ENCODE measurements at places on chromosomes 5 and 9.

GRCh38 chr5:141491323-141492167 is 2.7 kb downstream of the PCDHGC5 start:
- H3K27me3 ChIP-seq: peaks cover 96% of the 10 kb centered on the region
- peak overlapping the region; percentile 67 for H3K4me3 ChIP-seq
- no peak overlapping the region for H3K27ac ChIP-seq
- no peak for DNase-seq
- peaks cover 15% of the 10 kb centered on the region for H3K4me1 ChIP-seq

- DNase-seq: no peak
- no peak overlapping the region for H3K4me3 ChIP-seq
- H3K27ac ChIP-seq: no peak overlapping the region
These were observed 104.1 kb downstream of the STRBP start for GRCh38 chr9:123164285-123164684.

GRCh38 chr5:176350416-176350815 is 11.1 kb downstream of the KIAA1191 start:
- peaks cover 96% of the 10 kb centered on the region for H3K36me3 ChIP-seq
- no peak overlapping the region for H3K4me3 ChIP-seq
- H3K4me1 ChIP-seq: peaks cover 13% of the 10 kb centered on the region
- DNase-seq: no peak
- H3K27ac ChIP-seq: peak overlapping the region; percentile 76
- no peaks in the 10 kb centered on the region for H3K27me3 ChIP-seq

GRCh38 chr9:71118324-71118723 is 3.1 kb downstream of the TRPM3 start:
- DNase-seq: no peak
- no peaks in the 10 kb centered on the region for H3K4me1 ChIP-seq
- no peaks in the 10 kb centered on the region for H3K36me3 ChIP-seq
- peaks cover 19% of the 10 kb centered on the region for H3K27me3 ChIP-seq
- no peak overlapping the region for H3K4me3 ChIP-seq

GRCh38 chr5:45696206-45696836 is at the start of gene HCN1:
Gene HCN1, minus strand, starts transcription at chr5:45696380.
- peaks cover 32% of the 10 kb centered on the region for H3K27me3 ChIP-seq
- peaks cover 3% of the 10 kb centered on the region for H3K4me1 ChIP-seq
- no peaks in the 10 kb centered on the region for H3K36me3 ChIP-seq
- no peak within 1 kb of the TSS for H3K27ac ChIP-seq

DNA sequence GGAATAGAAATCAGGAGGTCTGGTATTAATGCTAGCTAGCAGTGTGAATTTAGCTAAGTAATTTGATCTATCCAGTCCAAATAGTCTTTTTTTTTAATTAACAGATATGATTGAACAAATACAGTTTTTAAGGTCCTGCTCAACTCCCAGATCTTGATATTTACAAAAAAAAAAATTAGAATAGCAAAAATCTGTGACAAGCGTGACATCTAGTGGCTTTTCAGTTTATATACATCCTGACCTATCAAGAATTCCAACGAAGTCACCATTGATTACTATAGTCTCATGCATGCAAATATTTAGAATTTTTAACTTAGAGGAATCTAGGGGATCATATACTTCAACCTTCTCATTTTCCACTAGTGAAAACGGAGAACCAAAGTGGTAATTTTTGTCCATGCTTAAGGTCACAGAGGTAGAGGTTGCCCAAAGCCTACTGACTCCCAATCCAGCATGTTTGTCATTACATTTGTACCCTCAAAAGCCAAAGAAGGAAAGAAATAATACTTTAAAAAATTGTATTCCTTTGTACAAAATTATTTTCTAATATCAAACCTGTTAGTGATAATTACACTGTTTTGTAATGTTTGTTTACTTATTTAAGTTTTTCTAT is 17.6 kb upstream of the TARS1 start:
- H3K27ac ChIP-seq: no peak overlapping the region
- DNase-seq: no peak
- H3K4me1 ChIP-seq: no peaks in the 10 kb centered on the region
- no peaks in the 10 kb centered on the region for H3K36me3 ChIP-seq

- peaks cover 58% of the 10 kb centered on the region for H3K4me1 ChIP-seq
- H3K36me3 ChIP-seq: peaks cover 59% of the 10 kb centered on the region
These were observed 453.5 kb downstream of the RAB3C start for GRCh38 chr5:59036274-59036961.

GRCh38 chr9:70120834-70121510 is 77.3 kb downstream of the MAMDC2 start:
- H3K27me3 ChIP-seq: peaks cover 14% of the 10 kb centered on the region
- DNase-seq: no peak
- no peak overlapping the region for H3K27ac ChIP-seq

Measured in activated T-cell treated with anti-CD3 and anti-CD28 coated beads, Interleukin-2, amount 50 U/mL, for 24 hours (primary cell).